Stimulated activated CD8-positive, alpha-beta memory T cell treated with anti-CD3 and anti-CD28 coated beads, Interleukin-2, amount 100 ng/mL, for 1 hour (primary cell): ENCODE measurements at places on chromosomes 6 and 20.
A peak's percentile ranks its signal among the peaks of the same experiment; 100 is the strongest.

DNA sequence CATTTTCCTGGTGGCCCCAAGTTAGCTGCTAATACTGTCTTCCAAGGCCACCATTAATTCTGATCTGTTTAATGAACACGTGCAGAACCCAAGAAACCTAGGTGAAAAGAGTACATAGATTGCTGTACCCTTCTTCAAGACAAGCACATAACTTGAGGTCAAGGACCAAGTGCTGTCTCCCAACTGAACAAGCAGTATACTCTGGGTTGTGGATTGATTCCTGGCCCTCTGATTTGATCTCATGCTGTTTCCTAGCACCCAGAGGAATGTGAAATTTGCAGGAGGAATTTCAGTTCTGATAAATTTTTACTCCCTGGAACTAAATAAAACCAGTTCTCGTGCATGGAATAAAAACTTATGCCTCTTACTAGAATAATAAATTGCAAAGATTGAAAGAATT lies 75.6 kb downstream of the MTFR2 start:
- no peak for DNase-seq

GRCh38 chr6:21294144-21294543 lies 299.4 kb upstream of the SOX4 start:
- no peak for DNase-seq

- no peak for DNase-seq
Observed at GRCh38 chr20:58384821-58385220, 4.2 kb upstream of the VAPB start.

DNA sequence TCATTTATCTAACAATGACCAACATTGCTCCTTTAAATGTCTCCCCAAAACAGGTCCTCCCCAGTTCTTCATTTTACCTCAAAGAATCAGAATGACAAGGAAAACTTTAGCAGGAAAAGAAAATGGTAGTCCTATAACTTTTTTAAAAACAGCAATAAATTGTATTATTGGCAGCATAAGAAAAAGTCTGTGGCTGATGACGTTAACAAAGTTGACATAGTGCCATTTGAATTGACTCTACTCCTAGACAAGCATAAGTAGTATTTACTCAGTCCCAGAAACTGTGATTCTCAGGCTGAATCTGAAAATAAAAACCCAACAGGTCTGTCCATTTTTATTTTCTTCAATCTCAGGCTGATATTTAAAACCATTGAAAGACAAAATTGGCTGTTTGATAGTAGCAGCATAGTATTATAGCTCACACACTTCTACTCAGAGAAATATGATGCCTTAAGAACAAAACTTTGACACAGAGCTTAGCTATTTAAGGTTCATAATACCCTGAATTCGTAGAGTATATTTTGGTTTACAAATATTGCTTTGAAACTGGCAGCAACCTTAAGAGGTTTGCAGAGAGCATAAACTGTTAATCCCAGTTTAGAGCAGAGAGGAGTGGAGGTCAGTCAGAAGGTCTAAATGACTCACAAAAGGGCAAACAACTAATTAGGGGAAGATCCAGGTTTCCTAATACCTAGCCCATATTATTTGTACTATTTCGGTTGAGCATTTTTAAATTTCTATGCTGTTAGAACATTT lies 35.0 kb upstream of the TENT5A start:
- DNase-seq = no peak

DNA sequence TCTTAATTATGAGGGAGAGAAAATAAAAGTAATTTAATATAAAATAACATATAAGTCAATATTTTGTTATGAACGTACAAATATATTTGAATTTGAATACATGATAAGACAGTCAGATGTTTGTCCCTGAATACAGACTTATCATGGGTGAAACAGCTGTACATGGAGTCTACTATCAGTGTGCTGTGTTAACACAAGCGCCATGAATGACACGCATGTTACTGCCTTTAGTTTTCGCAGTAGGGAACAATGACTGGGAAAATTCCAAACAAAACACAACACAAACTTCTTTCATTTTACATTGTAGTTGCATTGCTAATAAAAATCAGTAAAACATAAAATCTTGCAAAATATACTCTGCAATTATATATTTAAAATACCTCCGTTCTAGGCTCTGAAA lies 108.6 kb downstream of the FBXO5 start:
- no peak for DNase-seq

GRCh38 chr6:75143191-75143590 lies 62.7 kb downstream of the COL12A1 start:
- DNase-seq = no peak

- no peak for DNase-seq
Observed at GRCh38 chr6:106792536-106793236, 163.3 kb downstream of the QRSL1 start.

GRCh38 chr6:16238057-16238962 lies at the start of gene GMPR:
Gene GMPR, plus strand, starts transcription at chr6:16238587. Its CDS starts 107 bp downstream, at chr6:16238694.
- DNase-seq = peak; percentile 49

DNA sequence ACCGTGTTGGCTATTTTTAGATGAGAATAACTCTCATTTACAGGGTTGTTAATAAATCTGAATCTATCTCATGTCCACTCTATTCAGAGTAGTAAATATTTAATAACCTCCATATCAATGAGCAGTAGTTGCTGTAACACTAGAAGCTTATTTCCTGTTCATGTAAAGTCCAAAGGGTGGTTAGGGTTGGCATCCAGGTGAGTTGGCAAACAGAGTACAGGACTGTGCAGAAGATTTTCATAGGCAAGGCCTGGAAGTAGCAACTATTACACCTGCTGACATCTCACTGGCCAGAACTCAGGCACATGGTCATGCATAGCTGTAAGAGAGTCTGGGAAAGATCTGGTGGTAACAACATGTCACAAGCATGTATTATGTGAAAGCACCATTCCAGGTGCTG lies 147.5 kb downstream of the PHF3 start:
- no peak for DNase-seq

GRCh38 chr6:52526634-52527033 lies 50.2 kb downstream of the TRAM2 start:
- DNase-seq = no peak

DNA sequence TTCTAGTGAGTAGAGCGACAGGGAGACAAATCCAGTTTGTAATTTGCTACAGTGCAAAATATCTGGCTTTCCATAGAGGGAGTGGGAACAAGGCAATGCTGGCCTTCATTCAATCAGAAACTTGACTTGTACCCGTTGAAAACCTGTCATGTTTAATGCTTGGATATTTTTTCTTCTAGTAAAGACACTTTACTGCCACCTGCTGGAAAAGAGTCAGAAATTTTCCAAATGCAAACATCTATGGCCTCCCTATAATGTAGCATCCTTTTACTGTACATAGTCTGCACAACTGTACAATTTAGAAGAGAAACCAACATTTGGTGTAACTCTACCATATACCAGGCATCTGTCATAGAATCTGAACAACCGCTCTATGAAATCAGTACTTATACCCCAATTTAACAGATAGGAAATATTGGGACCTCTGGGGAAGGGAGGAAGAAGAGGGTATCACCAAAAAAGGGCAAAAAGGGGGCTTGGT lies 16.7 kb upstream of the TBC1D20 start:
- DNase-seq = no peak

DNA sequence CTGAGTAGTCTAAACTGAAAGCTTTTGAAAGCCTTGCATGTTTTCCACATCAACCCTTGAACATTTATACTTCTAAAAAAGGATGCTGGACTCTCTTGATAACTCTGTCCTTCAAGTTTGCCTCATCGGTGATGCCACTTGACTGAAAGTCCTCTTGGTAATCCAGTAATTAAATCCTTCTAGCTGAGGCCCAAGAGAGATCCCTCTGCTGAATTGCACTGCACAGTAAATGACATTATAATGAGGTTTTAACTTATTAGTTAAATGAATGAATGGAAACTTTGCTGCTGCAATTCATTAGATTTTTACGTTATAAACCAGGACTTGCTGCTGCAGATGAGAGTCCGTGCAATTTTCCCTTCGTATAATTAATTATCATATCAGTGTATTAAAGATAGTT lies 363.9 kb upstream of the FLRT3 start:
- no peak for DNase-seq

DNA sequence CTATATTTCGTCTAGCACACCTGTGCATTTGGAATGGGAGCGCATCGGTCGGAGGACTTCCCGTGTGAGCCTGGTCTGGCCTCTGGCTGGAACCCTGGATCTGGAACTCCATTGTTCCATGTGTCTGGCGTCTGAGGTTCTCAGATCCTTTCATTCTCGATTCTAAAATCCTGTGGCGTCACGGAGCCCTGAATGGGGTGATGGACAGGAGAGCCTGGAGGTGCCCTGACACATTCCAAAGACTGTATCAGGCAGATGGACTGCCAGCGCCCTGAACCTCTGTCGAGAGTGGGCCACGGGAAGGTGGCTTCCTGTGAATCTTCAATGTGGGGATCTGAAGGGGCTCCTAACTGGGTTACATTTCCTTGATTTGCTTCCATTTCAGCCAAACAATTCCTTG lies 20.6 kb downstream of the MYH7B start:
- no peak for DNase-seq

GRCh38 chr6:125219361-125219895 lies 65.9 kb downstream of the TPD52L1 start:
- no peak for DNase-seq

GRCh38 chr6:166950443-166950821 lies 5.9 kb downstream of the RNASET2 start:
- DNase-seq = no peak

DNA sequence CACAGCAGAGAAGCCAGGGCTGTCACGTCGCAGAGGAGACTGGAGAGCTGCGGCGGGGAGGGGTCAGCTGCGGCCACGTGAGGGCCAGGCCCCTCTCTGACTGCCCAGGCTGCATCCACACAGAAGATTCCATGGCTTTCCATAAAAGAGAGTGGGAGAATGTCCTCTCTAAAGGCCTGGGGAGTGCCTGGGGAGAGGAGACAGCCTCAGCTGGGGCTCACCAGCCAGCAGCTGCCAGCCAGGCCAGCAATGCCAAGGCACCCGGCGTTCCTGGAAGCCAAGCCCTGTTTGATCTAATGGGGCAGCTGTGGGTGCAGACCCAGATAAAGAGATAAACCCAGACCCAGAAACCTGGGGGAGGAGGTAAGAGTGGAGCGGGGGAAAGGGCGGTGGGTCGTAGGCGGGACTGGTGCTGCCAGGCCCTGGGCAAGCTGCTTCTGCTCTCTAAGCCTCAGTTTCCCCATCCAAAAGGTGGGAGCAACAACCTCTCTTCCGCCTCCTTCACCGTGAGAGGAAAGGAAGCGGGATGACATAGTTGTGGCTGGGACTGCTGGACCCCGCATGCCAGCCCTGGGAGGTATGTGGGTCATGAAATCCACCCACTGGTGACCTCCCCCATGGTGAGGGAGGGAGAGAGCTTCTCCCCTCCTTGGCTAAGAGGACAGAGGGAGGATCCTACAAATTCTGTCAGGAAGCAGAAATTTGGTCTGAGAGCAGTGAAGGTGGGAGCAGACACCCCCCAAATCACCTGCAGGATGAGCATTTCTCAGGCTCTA lies 3.1 kb upstream of the OSBPL2 start:
- no peak for DNase-seq

GRCh38 chr20:7137395-7138151 lies 370.1 kb downstream of the BMP2 start:
- DNase-seq = no peak

- DNase-seq = no peak
Observed at GRCh38 chr6:33160728-33161344, 31.4 kb downstream of the COL11A2 start.

GRCh38 chr6:44289726-44290260 lies 19.5 kb downstream of the TMEM151B start:
- DNase-seq = no peak

DNA sequence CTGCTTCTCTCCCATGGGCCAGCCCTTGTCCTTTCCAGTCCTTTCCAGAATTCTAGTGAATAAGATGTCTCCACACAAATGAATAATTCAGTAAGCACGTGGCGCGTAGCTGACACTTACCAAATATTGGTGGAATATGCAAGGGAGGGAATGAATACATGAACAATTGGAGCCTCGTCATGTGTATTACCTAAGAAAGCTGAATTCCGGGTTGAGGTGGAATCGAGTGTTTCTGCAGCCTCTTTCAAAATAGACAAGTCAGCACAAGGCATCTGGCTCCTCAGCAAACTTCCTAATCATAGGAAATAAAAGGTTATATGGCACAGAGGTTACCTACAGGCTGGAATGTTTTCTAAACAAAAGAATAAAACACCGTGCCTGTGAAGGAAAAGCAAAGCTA lies 47.0 kb upstream of the NT5E start:
- no peak for DNase-seq

- DNase-seq = no peak
Observed at GRCh38 chr6:7264041-7264440, 49.0 kb downstream of the SSR1 start.

- no peak for DNase-seq
Observed at GRCh38 chr6:15627821-15628220, 35.0 kb downstream of the DTNBP1 start.

DNA sequence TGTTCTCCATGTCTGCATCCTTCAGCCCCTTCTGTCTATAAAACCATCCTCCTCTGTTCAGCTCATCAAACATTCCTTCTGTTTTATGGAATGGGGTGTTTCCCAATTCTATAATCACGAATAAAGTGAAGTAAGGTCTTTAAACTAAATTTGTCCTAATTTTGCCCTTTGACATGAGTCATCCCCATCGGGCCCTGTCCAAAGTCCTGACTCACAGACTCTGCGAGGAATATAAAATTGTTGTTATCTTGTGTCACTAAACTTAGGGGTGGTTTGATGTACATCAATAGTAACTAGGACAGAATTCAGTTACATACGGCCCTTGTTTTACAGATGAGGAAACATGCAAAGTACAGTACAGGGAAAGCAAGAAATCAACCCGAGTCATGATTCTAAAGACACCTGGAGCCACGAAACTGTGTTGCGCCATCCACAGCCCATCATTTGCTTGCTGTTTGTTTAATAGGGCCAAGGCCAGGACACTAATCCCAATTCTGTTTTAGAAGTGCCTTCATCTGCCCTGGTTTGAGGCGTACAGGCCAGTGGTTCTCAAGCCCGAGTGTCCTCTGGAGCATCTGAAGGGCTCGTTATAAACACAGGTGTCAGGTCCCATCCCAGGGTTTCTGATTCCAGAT lies 2.8 kb downstream of the ACSS1 start:
- no peak for DNase-seq

DNA sequence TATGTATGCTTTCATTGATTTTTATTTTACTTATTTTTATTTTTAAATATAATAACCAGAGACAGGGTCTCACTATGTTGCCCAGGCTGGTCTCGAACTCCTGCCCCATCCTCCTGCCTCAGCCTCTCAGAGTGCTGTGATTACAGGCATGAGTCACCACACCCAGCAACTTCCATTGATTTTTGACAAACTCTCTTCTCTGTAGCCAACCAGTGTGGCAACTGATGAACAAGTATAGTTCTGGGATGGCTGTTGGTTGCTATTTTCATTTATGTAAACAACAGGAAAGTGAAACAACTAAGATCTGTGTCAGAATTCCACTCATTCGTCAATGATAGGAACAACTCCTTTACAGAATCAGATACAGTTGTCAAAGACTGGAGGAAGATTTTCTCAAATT lies 356.7 kb upstream of the JARID2 start:
- DNase-seq = no peak

- no peak for DNase-seq
Observed at GRCh38 chr6:107622269-107622668, 132.4 kb downstream of the SOBP start.

- DNase-seq = no peak
Observed at GRCh38 chr20:59718751-59719150, 114.4 kb downstream of the PHACTR3 start.
